Germinal center (tissue), 1 donor: ENCODE measurements at places on chromosomes 5 and 9.

- no peak for DNase-seq
Measured at GRCh38 chr5:93956006-93956405, 214.6 kb upstream of the POU5F2 start.

GRCh38 chr5:125376059-125376641, 629.7 kb upstream of the ZNF608 start:
- DNase-seq = peak; percentile 7

- DNase-seq = no peak
Measured at GRCh38 chr9:96852676-96853075, 1.6 kb downstream of the ZNF782 start.

GRCh38 chr5:4216142-4216541, 620.5 kb downstream of the IRX1 start:
- DNase-seq = no peak

DNA sequence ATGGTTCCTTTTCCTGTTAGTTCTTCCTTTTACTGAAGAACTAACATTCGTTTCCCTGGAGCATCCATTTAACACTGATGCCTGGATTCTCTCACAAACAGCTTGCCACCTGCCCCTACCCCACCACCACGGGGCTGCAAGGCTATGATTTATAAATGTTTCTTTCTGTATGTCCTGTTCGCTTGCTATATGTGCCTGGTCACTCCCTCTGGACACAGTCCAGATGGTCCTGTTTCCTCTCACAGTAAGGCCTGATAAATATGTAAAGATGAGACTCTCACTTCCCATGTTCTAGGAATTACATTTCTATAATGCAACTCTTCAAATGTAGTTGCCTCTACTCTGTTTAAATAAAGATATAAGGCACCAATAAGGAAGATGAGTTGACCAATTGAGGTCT, 146.4 kb upstream of the SHB start:
- DNase-seq = no peak

GRCh38 chr5:167918813-167919483, 372.5 kb upstream of the WWC1 start:
- no peak for DNase-seq

- DNase-seq = no peak
Measured at GRCh38 chr9:110047955-110048402, 160.0 kb downstream of the C9orf152 start.

DNA sequence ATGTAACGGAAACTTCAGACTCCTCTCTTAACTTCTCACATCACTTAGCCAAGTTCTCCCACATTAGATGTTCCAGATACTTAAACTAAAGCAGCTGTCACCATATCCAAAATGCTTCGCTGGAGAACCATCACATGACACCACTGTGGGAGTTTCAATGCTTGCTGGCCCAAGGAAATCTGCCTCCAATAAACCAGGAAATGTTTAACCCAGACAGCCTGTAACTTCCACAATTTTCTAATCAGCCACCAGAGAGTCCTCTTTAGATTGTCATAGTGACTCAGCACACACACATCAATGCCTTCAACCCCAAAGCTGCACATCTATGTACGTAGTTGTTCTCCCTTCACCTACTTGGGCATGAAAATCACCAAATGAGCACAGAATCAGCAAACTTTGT, 118.7 kb downstream of the LPAR1 start:
- no peak for DNase-seq

GRCh38 chr5:8981496-8981895, 564.4 kb downstream of the SEMA5A start:
- no peak for DNase-seq
